Esophagus muscularis mucosa (tissue), 4 donors: ENCODE measurements at places on chromosomes 2 and 18. TPM values are rescaled to one million over a fixed set of nuclear protein-coding genes. Genes with fewer than 3 reads are reported as not detected.

GRCh38 chr2:66813525-66813924 is 378.6 kb downstream of the MEIS1 start:
- H3K27ac ChIP-seq = peak overlapping the region; percentile 55
- no peak overlapping the region for H3K4me3 ChIP-seq
- H3K36me3 ChIP-seq = no peaks in the 10 kb centered on the region
- H3K4me1 ChIP-seq = no peaks in the 10 kb centered on the region
- H3K27me3 ChIP-seq = no peaks in the 10 kb centered on the region

GRCh38 chr18:67276638-67277037 is 239.9 kb downstream of the DSEL start:
- H3K4me3 ChIP-seq = no peak overlapping the region
- no peaks in the 10 kb centered on the region for H3K27me3 ChIP-seq
- DNase-seq = no peak
- no peaks in the 10 kb centered on the region for H3K36me3 ChIP-seq

- DNase-seq = no peak
- no peaks in the 10 kb centered on the region for H3K4me1 ChIP-seq
- no peaks in the 10 kb centered on the region for H3K27me3 ChIP-seq
- H3K36me3 ChIP-seq = no peaks in the 10 kb centered on the region
- H3K27ac ChIP-seq = no peak overlapping the region
These were observed 45.2 kb upstream of the SULT1C3 start for GRCh38 chr2:108194409-108195132.

- no peak overlapping the region for H3K27ac ChIP-seq
- H3K36me3 ChIP-seq = no peaks in the 10 kb centered on the region
- no peak for DNase-seq
- no peaks in the 10 kb centered on the region for H3K27me3 ChIP-seq
These were observed 106.9 kb downstream of the GFPT1 start for GRCh38 chr2:69279931-69280681.

DNA sequence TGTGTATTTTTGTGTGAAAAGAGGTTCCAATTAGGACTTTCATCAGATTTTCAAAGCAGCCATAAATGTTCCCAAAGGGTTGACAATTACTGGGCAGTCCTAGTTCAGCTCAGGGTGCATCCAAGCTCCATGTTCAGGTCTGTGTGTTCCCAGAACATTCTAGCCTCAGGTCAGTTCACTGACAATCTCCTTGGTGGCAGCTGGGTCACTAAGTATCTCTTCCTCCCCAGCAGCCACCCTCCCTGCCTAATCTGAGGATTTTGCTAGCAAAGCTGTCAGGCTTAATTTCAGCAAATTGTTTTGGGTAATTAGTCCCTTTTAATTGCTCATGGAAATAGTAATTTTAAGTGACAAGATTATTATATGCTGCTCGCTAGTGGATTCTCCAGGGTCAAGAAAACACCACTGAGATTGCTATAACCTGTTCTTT is 29.8 kb downstream of the UPP2 start:
- H3K4me3 ChIP-seq = no peak overlapping the region
- H3K36me3 ChIP-seq = no peaks in the 10 kb centered on the region
- H3K4me1 ChIP-seq = no peaks in the 10 kb centered on the region
- H3K27ac ChIP-seq = no peak overlapping the region
- H3K27me3 ChIP-seq = no peaks in the 10 kb centered on the region

DNA sequence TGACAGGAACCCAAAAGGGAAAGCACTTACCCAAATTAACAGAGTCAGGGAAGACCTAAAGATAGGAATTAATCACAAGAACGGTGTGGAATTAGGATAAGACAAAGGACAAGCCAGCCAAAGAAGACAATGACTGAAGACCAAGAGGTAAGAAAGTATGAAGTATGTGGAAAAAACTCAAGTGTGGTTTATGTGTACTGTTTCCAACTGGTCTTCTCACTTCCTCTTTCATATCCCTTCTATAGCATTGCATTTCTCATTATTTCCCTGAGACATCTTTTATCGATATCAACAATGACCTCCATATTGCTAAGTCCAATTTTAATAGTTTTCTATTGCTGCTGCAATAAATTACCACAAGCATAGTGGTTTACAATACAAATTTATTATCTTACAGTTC is 313.5 kb upstream of the SLC39A10 start:
- no peak for DNase-seq
- no peaks in the 10 kb centered on the region for H3K36me3 ChIP-seq
- no peaks in the 10 kb centered on the region for H3K4me1 ChIP-seq
- H3K4me3 ChIP-seq = no peak overlapping the region
- H3K27ac ChIP-seq = no peak overlapping the region
- H3K27me3 ChIP-seq = no peaks in the 10 kb centered on the region

DNA sequence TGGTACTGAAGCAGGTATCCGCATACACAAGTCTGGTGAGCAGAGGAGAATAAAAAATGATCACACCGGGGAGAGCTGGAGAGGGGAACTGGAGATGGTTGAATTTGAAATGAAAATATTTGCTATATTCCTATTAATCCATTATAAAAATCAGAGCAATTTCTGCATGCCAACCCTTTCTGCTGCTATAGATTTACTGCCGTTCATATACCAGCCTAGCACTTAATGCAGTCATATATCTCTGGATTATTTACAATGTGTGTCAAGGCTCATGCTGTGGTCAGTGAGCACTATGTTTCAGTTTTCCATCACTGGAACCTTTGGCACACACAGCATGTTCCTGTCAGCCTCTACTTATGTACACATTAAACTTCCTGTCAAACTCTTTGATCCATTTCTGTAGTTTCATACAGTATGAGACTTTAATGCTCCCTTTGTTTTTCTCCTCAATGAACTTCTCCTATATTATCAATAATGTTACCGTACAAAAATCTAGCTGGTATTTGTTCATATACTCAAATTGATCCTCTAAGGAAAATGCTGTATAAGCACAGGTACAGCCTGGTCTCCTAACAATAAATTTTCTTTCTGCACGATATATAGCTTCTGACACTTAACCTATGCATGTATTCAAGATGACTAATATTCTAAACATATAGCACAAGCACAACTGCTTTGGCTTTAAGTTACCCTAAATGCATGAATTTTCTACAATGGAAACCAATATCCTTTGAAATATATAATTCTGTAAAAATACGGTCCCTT is 36.7 kb downstream of the FANCL start:
- no peaks in the 10 kb centered on the region for H3K4me1 ChIP-seq
- H3K36me3 ChIP-seq = no peaks in the 10 kb centered on the region
- no peaks in the 10 kb centered on the region for H3K27me3 ChIP-seq

DNA sequence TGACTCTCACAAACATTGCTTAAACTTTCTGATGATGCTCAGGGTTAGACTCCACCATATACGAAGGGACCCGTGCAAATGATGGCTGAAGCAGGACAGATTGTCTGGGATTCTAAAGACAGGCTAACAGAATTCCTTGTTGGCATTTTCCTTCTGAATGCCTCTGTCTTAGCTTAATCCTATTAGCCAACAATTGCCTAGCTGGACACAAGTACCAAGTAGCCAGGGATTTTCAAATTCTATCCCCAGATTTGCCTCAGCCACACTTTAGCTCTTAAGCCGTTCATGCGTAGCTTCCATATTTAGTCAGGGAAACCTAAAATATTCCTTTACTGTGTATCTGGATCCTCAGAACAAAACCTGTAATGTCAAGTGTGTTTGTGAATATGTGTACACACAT is 40.0 kb downstream of the COL4A3 start:
- H3K27me3 ChIP-seq = peaks cover 4% of the 10 kb centered on the region
- no peaks in the 10 kb centered on the region for H3K36me3 ChIP-seq
- H3K4me1 ChIP-seq = no peaks in the 10 kb centered on the region
- no peak overlapping the region for H3K27ac ChIP-seq
- H3K4me3 ChIP-seq = no peak overlapping the region

DNA sequence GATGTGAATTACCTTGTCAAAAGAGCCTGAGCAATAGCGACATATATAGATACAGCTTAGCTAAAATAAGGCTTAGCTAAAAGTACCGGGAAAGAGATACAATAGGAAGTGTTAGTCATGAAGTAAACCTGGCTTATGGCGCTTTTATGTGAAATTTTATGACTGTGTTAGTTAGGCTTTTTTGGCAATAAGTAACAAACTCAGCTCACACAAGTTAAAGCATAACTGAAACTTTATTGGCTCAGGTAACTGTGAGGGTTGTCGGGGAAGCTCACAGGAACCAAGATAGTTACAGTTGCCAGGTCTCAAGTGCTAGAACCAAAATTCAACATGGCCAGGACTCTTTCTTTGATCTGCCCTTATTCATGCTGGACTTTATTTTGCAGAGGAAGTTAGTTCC is 925.0 kb upstream of the GYPC start:
- no peak for DNase-seq
- H3K36me3 ChIP-seq = no peaks in the 10 kb centered on the region
- H3K27me3 ChIP-seq = no peaks in the 10 kb centered on the region
- H3K27ac ChIP-seq = no peak overlapping the region
- H3K4me3 ChIP-seq = no peak overlapping the region

- H3K36me3 ChIP-seq = no peaks in the 10 kb centered on the region
- no peak overlapping the region for H3K4me3 ChIP-seq
- H3K27me3 ChIP-seq = no peaks in the 10 kb centered on the region
- no peak overlapping the region for H3K27ac ChIP-seq
- DNase-seq = no peak
These were observed 9.7 kb downstream of the CMPK2 start for GRCh38 chr2:6855860-6856547.

GRCh38 chr18:68429111-68429510 is 285.8 kb downstream of the TMX3 start:
- H3K4me3 ChIP-seq = no peak overlapping the region
- H3K27me3 ChIP-seq = no peaks in the 10 kb centered on the region
- no peaks in the 10 kb centered on the region for H3K4me1 ChIP-seq

DNA sequence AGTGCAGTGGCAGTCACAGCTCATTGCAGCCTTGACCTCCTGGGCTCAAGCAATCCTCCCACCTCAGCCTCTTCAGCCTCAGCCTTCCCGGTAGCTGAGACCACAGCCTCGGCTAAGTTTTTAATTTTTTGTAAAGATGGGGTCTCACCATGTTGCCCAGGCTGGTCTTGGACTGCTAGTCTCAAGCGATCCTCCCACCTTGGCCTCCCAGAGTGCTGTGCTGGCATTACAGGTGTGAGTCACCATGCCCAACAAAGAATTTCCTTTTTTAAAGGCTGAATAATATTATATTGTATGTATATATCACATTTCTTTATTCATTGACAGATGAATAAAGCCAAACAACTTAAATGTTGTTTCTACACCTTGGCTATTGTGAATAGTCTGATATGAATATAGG is 42.5 kb downstream of the MOB4 start:
- H3K27ac ChIP-seq = no peak overlapping the region
- no peaks in the 10 kb centered on the region for H3K27me3 ChIP-seq
- DNase-seq = no peak
- peaks cover 30% of the 10 kb centered on the region for H3K36me3 ChIP-seq
- no peaks in the 10 kb centered on the region for H3K4me1 ChIP-seq

- peak overlapping the region; percentile 54 for H3K27ac ChIP-seq
- no peak overlapping the region for H3K4me3 ChIP-seq
- no peak for DNase-seq
- H3K36me3 ChIP-seq = no peaks in the 10 kb centered on the region
- peaks cover 46% of the 10 kb centered on the region for H3K4me1 ChIP-seq
These were observed 33.4 kb upstream of the ST3GAL5 start for GRCh38 chr2:85922199-85922598.

- H3K36me3 ChIP-seq = no peaks in the 10 kb centered on the region
- peak overlapping the region; percentile 20 for H3K27ac ChIP-seq
- H3K4me3 ChIP-seq = no peak overlapping the region
- no peaks in the 10 kb centered on the region for H3K27me3 ChIP-seq
- no peak for DNase-seq
- H3K4me1 ChIP-seq = no peaks in the 10 kb centered on the region
These were observed 359.1 kb downstream of the MEIS1 start for GRCh38 chr2:66794070-66794469.

- no peaks in the 10 kb centered on the region for H3K27me3 ChIP-seq
- no peak overlapping the region for H3K4me3 ChIP-seq
- H3K27ac ChIP-seq = no peak overlapping the region
- peaks cover 47% of the 10 kb centered on the region for H3K4me1 ChIP-seq
- no peak for DNase-seq
These were observed 434.2 kb downstream of the MEIS1 start for GRCh38 chr2:66869076-66869475.

- no peak for DNase-seq
- H3K4me1 ChIP-seq = no peaks in the 10 kb centered on the region
- H3K27me3 ChIP-seq = no peaks in the 10 kb centered on the region
These were observed 514.7 kb upstream of the CDH7 start for GRCh38 chr18:65235966-65236624.

DNA sequence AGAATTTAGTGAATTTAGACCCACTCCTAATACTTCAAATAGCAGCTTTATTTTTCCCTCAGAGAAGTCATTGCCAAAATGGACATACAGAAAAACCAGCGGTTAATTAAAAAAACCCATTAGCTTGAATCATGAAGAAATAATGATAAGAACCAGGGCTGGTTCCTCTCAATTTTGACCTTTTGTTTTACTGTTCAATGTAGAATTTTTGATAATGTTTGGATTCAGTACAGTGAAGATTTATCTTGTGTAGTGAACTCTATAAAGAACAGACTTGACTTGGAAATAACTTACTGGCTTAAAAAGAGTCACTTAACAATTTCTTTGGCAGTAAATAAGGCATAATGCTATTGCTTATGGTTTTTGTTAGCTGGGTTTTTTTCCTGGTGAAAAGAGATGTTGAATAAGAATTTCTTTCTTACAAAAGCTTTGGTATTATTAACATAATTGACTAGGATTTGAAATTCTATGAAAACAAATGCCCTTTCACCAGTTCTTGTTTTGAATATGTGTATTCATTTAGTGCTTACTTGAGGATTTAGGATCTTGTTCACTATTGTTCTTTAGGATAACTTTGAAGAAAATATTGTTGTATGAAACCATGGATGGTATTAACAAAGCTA is 73.4 kb upstream of the ITPRID2 start:
- no peaks in the 10 kb centered on the region for H3K4me1 ChIP-seq
- no peak overlapping the region for H3K27ac ChIP-seq
- no peaks in the 10 kb centered on the region for H3K36me3 ChIP-seq
- no peaks in the 10 kb centered on the region for H3K27me3 ChIP-seq
- no peak for DNase-seq

DNA sequence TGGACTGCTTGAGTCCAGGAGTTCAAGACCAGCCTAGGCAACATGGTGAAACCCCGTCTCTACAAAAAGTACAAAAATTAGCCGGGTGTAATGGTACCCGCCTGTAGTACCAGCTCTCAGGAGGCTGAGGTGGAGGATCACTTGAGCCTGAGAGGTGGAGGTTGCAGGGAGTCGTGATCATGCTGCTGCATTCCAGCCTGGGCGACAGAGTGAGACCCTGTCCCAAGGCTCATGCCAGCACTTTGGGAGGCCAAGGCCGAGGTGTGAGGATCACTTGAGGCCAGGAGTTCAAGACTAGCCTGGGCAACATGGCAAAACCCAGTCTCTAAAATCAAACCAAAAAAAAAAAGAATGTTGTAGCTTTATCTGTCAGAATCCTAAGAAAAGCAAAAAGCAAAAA is 25.4 kb downstream of the SMC6 start:
- no peaks in the 10 kb centered on the region for H3K4me1 ChIP-seq
- H3K27me3 ChIP-seq = no peaks in the 10 kb centered on the region
- DNase-seq = no peak
- H3K36me3 ChIP-seq = no peaks in the 10 kb centered on the region
- H3K4me3 ChIP-seq = no peak overlapping the region

GALNT1 gene
- total RNA-seq = 34.5 TPM

EVX2 gene
- total RNA-seq = not detected

AMER3 gene
- total RNA-seq = 0.06 TPM

CCDC74B gene
- total RNA-seq = 5.0 TPM

C2orf80 gene
- not detected for total RNA-seq

CYP27C1 gene
- under 0.01 TPM for total RNA-seq

SPP2 gene
- total RNA-seq = not detected
